ENCODE measurements at places on chromosomes 4 and X.

GRCh38 chr4:38204339-38205035 lies 244.3 kb downstream of the PTTG2 start:
- no peak for DNase-seq

GRCh38 chrX:105653891-105654290 lies 168.4 kb upstream of the NRK start:
- no peak for DNase-seq

DNA sequence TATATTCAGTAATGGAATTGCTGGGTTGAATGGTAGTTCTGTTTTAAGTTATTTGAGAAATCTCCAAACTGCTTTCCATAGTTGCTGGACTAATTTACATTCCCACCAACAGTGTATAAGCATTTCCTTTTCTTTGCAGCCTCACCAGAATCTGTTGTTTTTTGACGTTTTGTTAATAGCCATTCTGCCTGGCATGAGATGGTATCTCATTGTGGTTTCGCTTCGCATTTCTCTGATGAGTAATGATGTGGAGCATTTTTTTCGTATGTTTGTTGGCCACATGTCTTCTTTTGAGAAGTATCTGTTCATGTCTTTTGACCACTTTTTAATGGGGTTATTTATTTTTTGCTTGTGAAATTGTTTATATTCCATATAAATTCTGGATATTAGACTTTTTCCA lies 13.6 kb upstream of the MAGED4B start:
- DNase-seq = no peak

GRCh38 chr4:105170711-105171110 lies 24.0 kb downstream of the TET2 start:
- no peak for DNase-seq

GRCh38 chr4:104896660-104897645 lies 249.7 kb upstream of the TET2 start:
- DNase-seq = no peak

DNA sequence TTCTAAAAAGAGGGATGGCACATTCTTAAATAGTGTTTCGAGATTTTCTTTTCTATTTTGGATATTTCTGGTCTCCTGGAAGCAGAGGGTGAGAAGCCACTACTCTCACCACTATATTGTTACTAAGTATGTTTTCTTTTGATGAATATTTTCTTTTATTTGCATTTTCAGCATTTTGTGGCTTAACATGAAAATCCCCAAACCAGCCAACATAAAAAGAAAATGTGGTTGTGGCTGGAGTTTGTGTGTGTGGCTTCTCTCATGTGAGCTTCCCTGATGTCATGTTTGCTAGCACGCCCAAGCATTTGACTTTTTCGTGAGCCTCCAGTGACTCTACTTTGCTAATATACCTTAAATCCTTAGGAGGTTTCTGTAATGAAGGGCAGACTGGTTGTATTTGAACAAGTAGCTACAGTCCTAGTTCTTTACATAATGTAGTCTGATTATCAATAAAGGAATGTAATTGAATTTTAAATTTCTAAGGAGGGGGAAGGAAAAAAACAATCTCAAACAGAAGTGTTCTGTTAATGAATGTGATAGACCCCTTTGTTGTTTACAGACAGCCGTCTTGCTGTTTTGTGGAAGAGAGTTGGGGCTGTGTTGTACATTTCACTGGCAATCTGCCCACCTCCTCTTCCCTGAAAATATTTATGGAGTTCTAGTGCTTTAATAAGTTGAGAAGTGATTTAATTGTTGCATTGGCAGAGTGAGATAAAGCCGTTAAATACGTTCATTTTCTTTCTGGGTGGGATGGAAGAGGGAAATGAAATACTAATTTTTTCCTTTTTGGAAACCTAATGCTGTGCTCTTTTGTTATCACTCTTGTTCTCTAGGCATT lies 114.6 kb downstream of the ARHGAP10 start:
- DNase-seq = no peak

GRCh38 chr4:156539376-156539775 lies 432.2 kb downstream of the PDGFC start:
- no peak for DNase-seq

- no peak for DNase-seq
These were observed 12.4 kb upstream of the PIN4 start for GRCh38 chrX:72169008-72169728.

DNA sequence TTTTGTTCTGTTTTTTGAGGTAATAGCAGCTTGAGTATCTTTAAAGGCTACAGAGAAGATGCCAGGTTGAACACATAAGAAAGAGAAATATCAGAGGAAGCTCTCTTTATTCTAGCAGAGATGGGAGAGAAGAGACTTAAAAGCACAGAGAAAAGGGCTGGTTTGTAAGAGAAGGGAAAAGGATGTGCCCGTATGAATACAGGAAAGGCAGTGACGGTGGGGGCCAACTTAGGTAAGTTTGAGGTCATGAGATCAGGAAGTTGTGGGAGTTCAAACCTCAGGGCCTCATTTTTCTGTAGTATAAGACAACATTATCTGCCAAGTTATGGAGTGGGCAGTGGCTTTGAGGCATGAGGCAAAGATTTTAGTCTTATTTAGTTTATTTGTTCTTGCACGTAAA lies 121.3 kb upstream of the S100G start:
- no peak for DNase-seq

DNA sequence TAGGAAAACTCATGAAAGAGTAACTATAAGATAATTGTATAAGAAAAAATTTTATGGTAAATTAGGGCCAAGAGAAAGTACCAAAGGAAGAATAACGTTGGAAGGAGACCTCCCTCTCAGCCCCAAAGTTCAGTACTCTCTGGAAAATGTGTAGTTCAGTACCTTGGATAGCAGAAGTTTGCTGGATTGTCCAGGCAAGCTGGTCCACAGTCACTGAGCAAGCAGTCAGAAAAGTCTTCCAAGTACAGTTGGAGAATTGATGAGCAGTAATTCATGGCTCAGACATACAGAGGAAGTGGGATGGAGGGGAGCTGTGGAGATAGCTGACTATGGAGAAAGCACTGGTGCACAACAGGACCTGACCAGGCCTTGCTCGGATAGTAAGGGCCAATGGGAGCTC lies 598.2 kb upstream of the NDST4 start:
- no peak for DNase-seq

DNA sequence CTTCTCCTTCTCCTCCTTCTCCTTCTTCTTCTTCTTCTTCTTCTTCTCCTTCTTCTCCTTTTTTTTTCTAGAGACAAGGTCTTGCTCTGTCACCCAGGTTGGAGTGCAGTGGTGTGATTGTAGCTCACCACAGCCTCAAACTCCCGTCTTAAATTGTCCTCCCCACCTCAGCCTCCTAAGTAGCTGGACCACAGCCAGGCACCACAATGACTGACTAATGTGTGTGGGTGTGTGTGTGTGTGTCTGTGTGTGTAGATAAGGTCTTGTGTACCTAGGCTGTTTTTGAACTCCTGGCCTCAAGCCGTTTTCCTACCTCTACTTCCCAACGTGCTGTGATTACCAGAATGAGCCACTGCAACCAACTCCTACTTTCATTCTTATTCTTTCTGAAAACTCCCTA lies 390.9 kb downstream of the ADAM29 start:
- no peak for DNase-seq

- no peak for DNase-seq
These were observed 301.4 kb upstream of the EPHA5 start for GRCh38 chr4:65971686-65972085.

DNA sequence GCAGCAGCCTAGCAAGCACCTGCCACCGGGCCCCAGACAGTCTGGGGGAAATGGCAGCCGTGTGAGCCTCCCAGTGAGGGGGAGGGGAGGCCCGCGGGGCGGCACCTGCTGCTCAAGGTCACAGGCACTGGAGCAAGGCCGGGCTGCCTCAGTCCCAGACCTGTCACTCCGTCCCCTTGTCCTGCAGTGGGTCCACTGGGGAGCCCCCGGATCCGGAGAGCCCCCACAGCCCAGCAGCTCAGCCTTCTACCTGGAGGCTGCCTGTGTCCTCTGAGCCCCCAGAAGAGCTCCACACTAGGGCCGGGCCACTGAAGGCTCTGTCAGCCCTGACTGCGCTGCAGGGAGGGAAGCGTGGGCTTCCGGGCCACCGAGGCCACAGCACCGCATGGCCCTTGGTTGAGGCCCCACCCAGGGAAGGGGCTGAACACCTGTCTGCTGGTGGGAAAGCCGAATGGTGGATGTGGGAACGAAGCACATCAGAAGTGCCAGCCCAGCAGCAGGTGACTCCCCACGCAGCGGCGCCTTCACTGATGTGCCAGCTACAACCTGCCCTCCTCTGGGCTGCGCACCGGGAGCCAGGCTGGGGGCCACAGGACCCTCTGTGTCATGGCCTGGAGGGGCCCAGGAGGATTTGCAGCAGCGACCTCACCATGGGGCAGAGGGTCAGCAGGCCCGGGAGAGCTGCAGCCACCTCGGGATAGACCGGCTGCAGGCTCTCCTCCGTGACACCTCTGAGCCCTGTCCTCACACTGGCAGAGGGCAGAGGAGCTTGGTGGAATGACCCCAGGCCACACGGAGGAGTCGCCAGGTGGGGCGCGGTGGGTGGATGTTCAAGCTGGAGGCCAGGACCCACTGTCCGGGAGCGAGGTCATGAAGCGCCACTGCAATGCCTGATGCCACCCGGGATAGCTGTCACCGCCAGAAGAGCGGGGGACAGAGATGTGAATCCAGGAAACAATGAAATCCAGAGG lies 35.0 kb upstream of the MXD4 start:
- DNase-seq = no peak

GRCh38 chr4:168835880-168836454 lies 174.1 kb downstream of the CBR4 start:
- DNase-seq = no peak

DNA sequence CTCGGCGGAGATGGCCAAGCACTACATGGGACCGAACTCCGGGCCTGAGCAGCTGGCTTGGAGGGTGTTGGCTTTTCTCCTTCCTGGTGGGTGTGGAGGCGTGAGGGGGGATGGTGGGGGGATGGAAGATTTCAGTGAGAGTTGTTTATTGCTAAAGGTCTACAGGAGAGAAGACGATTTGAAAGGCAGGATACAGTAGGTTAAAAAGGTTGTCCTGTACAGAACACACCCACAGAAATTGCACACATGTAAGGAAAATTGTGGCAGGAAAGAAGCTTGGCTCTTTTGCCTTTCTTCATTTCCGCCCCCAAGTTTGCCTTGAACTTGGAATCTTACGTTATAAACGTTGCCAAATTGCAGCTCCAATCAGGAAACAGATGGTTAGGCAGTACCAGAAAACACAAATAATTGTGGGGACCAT lies 74.1 kb upstream of the STOX2 start:
- no peak for DNase-seq

GRCh38 chr4:1249731-1250526 lies 999 bp upstream of the CTBP1 start:
- no peak for DNase-seq

GRCh38 chr4:123649645-123650391 lies 253.2 kb downstream of the SPRY1 start:
- DNase-seq = peak; percentile 54

GRCh38 chr4:140790171-140790570 lies 34.0 kb upstream of the TBC1D9 start:
- no peak for DNase-seq

GRCh38 chr4:125836597-125837195 lies 521.9 kb downstream of the FAT4 start:
- no peak for DNase-seq

- no peak for DNase-seq
These were observed 140.1 kb upstream of the SMIM31 start for GRCh38 chr4:164613792-164614191.

DNA sequence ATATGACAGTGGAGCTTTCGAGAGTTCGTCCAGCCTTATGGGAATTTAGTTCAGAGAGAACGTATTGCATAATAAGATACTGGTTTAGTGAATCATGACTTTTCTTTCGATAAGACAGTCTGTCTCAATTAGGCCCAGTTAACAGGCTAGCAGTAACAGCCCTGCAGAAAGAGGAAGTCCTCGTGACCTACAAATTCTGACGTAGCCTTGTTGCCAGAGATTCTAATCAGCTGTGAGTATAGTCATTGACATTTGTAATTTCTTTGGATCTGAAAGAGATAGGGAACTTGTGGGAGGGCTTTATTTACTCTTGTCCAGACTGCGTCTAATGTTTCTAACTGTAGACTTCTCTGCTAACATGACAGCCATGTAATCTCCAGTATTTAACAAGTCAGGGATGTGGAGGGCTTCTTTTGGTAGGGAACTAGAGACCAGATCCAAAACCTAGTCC lies 15.8 kb downstream of the ART3 start:
- DNase-seq = no peak

- DNase-seq = no peak
These were observed 59.9 kb downstream of the RTL9 start for GRCh38 chrX:110418316-110419235.
